ENCODE measurements at places on chromosomes 4 and X. TPM values are rescaled to one million over a fixed set of nuclear protein-coding genes. Genes with fewer than 3 reads are reported as not detected.
A peak's percentile ranks its signal among the peaks of the same experiment; 100 is the strongest.

The NAP1L5 gene
- total RNA-seq = 6.0 TPM

The CISD2 gene
- total RNA-seq = 4.9 TPM

The MAGEA12 gene
- total RNA-seq = not detected

GRCh38 chr4:99447079-99447478 is 11.9 kb upstream of the ADH7 start:
- DNase-seq = no peak
- H3K4me1 ChIP-seq = peaks cover 12% of the 10 kb centered on the region
- no peak overlapping the region for H3K27ac ChIP-seq
- no peaks in the 10 kb centered on the region for H3K27me3 ChIP-seq
- H3K4me3 ChIP-seq = no peak overlapping the region

DNA sequence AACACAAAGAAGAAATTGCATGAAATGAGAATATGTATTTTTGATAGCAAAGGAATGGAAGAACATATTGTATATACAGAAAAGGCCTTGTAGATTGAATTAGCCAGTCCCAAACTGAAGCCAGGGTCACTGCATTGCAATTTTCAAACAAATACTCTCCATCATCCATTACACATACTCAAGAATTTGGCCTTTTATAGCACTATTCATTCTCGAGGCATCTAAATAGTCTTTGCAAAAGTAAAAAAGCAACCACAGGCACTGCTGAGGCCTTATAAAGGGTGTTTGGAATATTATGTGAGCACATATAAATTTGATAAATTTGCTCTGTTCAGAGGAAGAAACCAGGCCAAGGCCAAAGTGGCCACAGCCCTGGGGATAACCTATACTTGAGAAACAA is 123.0 kb downstream of the ZNF827 start:
- H3K27me3 ChIP-seq = no peaks in the 10 kb centered on the region
- no peak overlapping the region for H3K27ac ChIP-seq
- peaks cover 14% of the 10 kb centered on the region for H3K4me1 ChIP-seq
- no peak for DNase-seq

The GLUD2 gene
- total RNA-seq = 2.5 TPM

The F8A1 gene
- 2.2 TPM for total RNA-seq

The TMPRSS11F gene
- 0.28 TPM for total RNA-seq

DNA sequence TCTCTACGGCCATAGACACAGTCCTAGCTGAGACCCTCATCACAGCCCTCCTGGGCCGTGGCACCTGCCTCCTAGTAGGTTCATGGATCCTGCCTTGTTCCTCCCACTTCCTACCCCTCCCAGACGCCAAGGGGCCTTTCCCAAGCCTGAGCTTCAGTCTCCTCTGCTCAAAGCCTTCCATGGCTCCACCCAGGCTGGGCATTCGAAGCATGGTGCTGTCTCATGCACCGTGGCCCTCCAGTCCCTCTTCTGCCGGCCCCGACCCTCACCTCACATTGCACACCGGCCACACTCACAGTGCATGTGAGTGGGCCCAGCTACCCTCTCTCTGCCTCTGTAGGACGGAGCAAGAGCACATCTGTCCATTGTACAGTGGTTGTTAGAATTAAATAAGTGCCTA is 21.7 kb upstream of the KIAA0232 start:
- no peaks in the 10 kb centered on the region for H3K27me3 ChIP-seq
- no peaks in the 10 kb centered on the region for H3K4me1 ChIP-seq
- no peaks in the 10 kb centered on the region for H3K36me3 ChIP-seq

DNA sequence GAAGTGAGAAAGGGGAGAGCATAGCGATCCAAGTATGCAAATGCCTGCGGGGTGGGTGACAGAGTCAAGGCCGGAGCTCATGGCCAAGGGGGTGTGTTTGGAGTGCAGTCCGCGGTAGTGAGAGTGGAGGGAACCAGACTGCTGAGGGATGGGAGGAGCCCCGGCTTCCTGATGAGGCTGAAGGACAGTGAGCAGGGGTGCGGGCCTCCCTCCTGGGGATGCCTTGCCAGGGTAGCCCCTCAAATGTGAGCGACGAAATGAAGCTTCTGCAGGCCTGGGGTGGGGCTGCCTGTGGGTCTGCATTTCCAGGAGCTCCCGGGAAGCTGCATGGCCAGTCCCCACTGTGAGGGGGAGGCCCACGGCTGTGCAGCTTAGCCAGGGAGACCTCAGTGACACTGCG is 45.0 kb downstream of the PSAPL1 start:
- H3K4me1 ChIP-seq = no peaks in the 10 kb centered on the region
- DNase-seq = no peak
- H3K27me3 ChIP-seq = no peaks in the 10 kb centered on the region
- no peak overlapping the region for H3K4me3 ChIP-seq

- DNase-seq = no peak
- no peak overlapping the region for H3K27ac ChIP-seq
- no peaks in the 10 kb centered on the region for H3K36me3 ChIP-seq
- H3K4me1 ChIP-seq = peaks cover 26% of the 10 kb centered on the region
These were observed 22.8 kb upstream of the SORBS2 start for GRCh38 chr4:185834778-185835177.

DNA sequence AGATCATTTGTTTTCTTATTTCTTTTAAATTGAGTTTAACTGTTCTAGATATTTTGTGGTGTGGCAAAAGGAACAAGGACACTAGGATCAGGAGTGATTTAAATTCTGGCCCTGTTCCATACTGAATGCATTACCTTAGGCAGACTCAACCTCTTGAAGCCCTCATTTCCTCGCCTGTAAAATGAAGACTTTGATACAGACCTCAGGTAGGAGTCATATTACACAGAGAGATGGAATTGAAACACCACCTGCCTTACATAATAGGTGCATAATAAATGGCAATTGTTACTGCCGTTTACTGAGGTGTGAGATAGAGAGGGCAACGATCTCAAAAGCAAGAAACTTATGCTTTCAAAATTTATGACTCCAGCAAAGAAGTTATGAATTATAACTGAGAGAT is 28.2 kb upstream of the RASSF6 start:
- no peaks in the 10 kb centered on the region for H3K36me3 ChIP-seq
- no peak for DNase-seq
- no peak overlapping the region for H3K27ac ChIP-seq
- peaks cover 12% of the 10 kb centered on the region for H3K4me1 ChIP-seq
- no peak overlapping the region for H3K4me3 ChIP-seq

GRCh38 chrX:40245488-40246071 is 147.8 kb upstream of the BCOR start:
- no peak for DNase-seq
- H3K27ac ChIP-seq = no peak overlapping the region
- no peaks in the 10 kb centered on the region for H3K4me1 ChIP-seq
- peak overlapping the region; percentile 42 for H3K4me3 ChIP-seq
- no peaks in the 10 kb centered on the region for H3K27me3 ChIP-seq

DNA sequence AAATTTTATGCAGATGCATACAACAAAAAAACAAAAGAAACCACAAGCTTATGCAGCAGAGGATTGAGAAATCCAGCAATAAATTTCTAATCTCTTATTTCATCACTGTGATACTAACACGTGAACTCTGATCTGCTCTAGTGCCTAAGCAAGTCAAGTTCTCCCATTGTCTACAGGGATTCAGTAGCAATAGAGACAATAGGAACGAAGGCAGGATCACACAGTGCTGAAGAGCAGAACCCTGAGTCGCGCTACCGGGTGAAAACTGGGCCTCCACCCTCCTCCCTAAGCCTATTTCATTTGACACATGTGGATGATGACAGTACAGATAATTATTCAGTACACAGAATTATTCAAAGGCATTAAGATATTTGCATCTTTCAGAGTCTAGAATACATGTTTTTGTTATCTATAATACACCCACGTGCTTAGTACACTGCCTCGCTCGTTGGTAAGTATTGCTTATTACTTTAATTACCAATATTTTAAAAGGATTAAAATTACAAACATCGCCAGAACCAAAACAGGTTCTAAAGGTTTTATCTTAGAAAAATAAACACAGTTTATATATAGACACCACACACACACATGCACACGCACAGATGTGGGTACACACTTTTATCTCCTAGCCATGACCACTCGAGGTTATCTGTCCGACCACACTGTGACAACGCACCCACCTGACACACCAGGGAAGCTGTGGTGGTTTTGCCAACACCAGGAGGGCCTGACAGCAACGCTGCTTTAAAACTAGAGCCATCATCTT is 60.1 kb downstream of the RFC1 start:
- peaks cover 4% of the 10 kb centered on the region for H3K4me1 ChIP-seq
- H3K27me3 ChIP-seq = no peaks in the 10 kb centered on the region
- DNase-seq = no peak
- no peak overlapping the region for H3K4me3 ChIP-seq

DNA sequence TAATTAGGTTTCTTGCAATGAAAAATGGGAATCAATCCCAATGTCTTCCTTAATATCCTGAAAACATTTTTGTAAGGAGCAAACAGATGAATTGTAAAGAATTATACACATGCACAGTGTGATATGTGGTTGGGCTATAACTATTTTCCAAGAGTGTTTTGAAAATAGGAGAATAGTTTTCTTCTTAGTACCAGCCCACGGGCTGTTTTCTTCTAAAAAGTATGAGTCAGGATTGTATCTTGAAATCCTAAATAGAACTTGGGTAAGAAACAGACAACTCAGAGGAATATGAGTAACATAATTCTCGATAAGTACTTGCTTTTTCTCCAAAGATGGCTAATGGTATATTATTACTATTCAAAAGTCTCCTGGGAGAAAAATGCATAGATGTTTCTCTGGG is 136.7 kb downstream of the MAGEC2 start:
- H3K4me1 ChIP-seq = no peaks in the 10 kb centered on the region
- no peak overlapping the region for H3K4me3 ChIP-seq
- H3K27ac ChIP-seq = no peak overlapping the region
- no peak for DNase-seq
- H3K36me3 ChIP-seq = no peaks in the 10 kb centered on the region

The EGFL6 gene
- not detected for total RNA-seq

DNA sequence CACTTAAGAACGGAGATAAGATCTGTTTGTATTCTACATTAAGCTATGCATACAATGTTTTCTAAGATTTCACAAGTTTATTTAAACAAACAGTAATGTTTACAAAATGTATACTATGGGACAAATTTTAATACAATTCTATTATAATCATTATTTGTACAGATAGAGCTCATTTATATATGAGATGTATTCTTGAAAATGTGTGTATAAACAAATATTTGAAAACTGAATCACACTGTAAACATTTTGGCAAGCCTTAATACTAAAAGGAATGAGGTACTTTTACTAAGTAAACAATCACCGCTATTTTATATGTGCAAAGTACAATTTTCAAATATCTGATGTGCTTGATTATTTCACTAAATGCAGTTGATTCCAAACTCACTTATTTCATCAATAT is 119.2 kb upstream of the MAB21L2 start:
- H3K4me1 ChIP-seq = no peaks in the 10 kb centered on the region
- H3K27ac ChIP-seq = no peak overlapping the region
- no peak overlapping the region for H3K4me3 ChIP-seq
- H3K27me3 ChIP-seq = no peaks in the 10 kb centered on the region
- H3K36me3 ChIP-seq = no peaks in the 10 kb centered on the region

The HMX1 gene
- total RNA-seq = not detected

The CSAG3 gene
- not detected for total RNA-seq

GRCh38 chrX:66601522-66601921 is 37.4 kb downstream of the EDA2R start:
- DNase-seq = no peak
- peaks cover 15% of the 10 kb centered on the region for H3K36me3 ChIP-seq
- H3K27ac ChIP-seq = no peak overlapping the region
- no peaks in the 10 kb centered on the region for H3K4me1 ChIP-seq

DNA sequence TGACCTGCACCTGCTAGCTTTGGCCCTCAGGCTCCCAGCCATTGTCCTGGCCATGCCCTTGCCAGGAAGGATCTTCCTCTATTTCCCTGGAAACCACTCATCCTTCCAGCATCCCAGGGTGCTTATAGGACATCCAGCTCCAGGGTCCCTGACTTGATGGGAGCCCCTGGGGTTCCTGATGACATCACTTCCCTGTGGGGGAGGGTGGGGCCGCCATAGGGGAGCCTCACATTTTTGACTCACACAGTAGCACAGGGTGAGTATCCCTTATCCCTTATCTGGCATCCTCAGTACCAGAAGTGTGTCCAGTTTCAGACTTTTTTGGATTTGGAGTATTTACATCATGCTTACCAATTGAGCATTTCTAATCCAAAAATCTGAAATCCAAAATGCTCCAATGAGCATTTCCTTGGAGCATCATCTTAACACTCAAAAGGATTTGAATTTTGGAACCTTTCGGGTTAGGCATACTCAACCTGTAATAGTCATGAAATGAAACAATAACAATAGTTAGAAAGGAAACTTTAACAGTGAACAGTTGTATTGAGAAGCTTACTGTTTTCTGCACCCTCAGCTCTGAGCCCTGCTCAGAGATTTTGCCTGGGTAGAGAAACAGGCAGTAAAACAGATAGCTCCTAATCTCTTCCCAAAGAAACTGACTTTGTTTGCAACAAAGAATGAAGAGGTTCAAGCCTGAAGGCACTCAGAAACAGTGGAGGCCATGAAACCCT is 22.1 kb downstream of the TNIP2 start:
- DNase-seq = no peak
- no peaks in the 10 kb centered on the region for H3K4me1 ChIP-seq
- H3K27ac ChIP-seq = no peak overlapping the region
- peaks cover 16% of the 10 kb centered on the region for H3K36me3 ChIP-seq
- no peak overlapping the region for H3K4me3 ChIP-seq
- no peaks in the 10 kb centered on the region for H3K27me3 ChIP-seq

The PAGE4 gene
- not detected for total RNA-seq

GRCh38 chr4:146232131-146232722 is 17.9 kb downstream of the REELD1 start:
- H3K27me3 ChIP-seq = no peaks in the 10 kb centered on the region
- no peak overlapping the region for H3K4me3 ChIP-seq
- H3K36me3 ChIP-seq = no peaks in the 10 kb centered on the region

The NPY1R gene
- 35.4 TPM for total RNA-seq

DNA sequence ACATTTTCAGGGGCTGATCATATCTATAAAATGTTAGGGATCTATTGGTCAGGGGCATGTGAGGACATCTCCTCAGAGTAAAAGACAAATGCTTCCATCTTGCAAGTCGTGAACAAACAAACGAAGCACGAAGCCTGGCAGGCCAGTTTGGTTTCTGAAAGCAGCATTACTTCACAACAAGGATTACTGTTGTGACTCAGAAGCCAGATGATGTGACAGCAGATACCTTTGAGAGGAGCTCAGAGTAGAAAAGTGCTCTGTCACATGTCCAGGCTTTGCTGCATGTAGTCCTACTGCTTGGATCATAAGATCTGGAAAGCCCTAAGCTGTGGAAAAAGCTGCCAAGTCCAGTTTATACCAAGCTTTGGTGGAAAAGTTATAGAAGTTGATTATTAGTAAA is 1827.2 kb downstream of the ARAP2 start:
- H3K27ac ChIP-seq = no peak overlapping the region
- no peaks in the 10 kb centered on the region for H3K27me3 ChIP-seq
- H3K4me3 ChIP-seq = no peak overlapping the region
- H3K36me3 ChIP-seq = no peaks in the 10 kb centered on the region
- no peak for DNase-seq

Measured in thoracic aorta (tissue), 2 donors.